GM12878 (cell line): ENCODE measurements at places on chromosomes 7 and 10. TPM values are rescaled to one million over a fixed set of nuclear protein-coding genes. Genes with fewer than 3 reads are reported as not detected.

NUB1 gene
- 37.1 and 37.5 TPM in 2 replicates for total RNA-seq

GIMAP6 gene
- total RNA-seq: 36.2 and 40.9 TPM in 2 replicates

CYP2E1 gene
- total RNA-seq: 0.96 and 1.9 TPM in 2 replicates

ATP5F1C gene
- 319 TPM in 2 replicates for total RNA-seq

PRR15 gene
- total RNA-seq: not detected in 2 replicates

CALML3 gene
- total RNA-seq: not detected in 2 replicates

LRIT1 gene
- total RNA-seq: not detected in 2 replicates

CNNM1 gene
- total RNA-seq: not detected in 2 replicates

WNT16 gene
- total RNA-seq: 0.16 TPM in 1 of 2 replicates, not detected in the other

PON1 gene
- total RNA-seq: 0.26 and 0.40 TPM in 2 replicates

BMPER gene
- not detected in 2 replicates for total RNA-seq

ATOH7 gene
- total RNA-seq: not detected in 2 replicates

ITPRIP gene
- total RNA-seq: 10.4 and 11.3 TPM in 2 replicates

KCNIP2 gene
- total RNA-seq: 1.8 and 3.6 TPM in 2 replicates

ABCC2 gene
- 0.24 and 0.64 TPM in 2 replicates for total RNA-seq

GNAI1 gene
- total RNA-seq: 0.16 TPM in 1 of 2 replicates, not detected in the other

TDRD1 gene
- not detected in 2 replicates for total RNA-seq

IGFBP3 gene
- 25.1 and 28.0 TPM in 2 replicates for total RNA-seq

INA gene
- total RNA-seq: 0.05 TPM in 1 of 2 replicates, not detected in the other

SMKR1 gene
- total RNA-seq: 1.3 and 1.6 TPM in 2 replicates

DNA sequence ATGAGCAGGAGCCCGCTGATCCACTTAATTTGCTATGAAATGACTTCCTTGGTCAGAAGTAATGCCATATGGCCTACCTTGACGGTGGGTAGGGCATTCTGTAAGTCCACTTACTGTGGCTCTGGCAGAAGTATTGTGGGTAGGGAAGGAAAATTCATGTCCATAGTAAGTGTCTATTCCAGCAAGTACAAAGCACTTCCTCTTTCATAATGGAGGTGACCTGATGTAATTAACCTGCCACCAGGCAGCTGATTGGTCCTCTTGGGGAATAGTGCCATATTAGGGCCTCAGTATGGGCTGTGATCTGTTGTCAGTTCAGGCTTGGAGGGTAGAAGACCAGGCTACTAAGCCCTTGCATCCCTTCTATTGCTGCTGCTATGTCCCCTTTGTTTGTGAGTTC, 103.9 kb downstream of the SLC37A3 start:
- no peaks in the 10 kb centered on the region for H3K4me1 ChIP-seq
- H3K27ac ChIP-seq: no peak overlapping the region
- no peak overlapping the region for H3K4me3 ChIP-seq
- H3K27me3 ChIP-seq: no peaks in the 10 kb centered on the region

- H3K4me1 ChIP-seq: no peaks in the 10 kb centered on the region
- no peak for DNase-seq
- H3K4me3 ChIP-seq: no peak overlapping the region
- no peaks in the 10 kb centered on the region for H3K36me3 ChIP-seq
- no peaks in the 10 kb centered on the region for H3K27me3 ChIP-seq
- H3K27ac ChIP-seq: no peak overlapping the region
Observed at GRCh38 chr10:132992433-132993215, 50.3 kb upstream of the CFAP46 start.

DNA sequence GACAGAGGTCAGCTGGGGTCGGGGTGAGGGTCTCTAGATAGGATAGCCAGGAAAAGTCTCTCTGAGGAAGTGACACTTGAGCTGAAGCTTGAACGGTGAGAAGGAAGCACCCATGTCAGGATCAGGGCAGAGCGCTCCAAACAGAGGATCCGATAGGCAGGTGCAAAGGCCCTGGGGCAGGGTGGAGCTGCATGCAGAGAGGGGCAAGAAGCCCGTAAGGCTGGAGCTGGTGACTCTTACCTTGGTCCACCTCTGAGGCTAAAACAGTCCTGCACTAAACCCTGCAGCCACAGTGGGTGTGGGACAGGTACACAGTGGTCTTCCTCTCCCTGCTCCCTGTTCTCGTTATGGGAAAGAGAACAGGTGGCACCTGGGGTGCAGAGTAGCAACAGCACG, 5.8 kb upstream of the C10orf71 start:
- H3K27me3 ChIP-seq: peaks cover 1% of the 10 kb centered on the region; the same call in 1 of the 2 replicates
- H3K27ac ChIP-seq: no peak overlapping the region
- no peaks in the 10 kb centered on the region for H3K36me3 ChIP-seq
- H3K4me1 ChIP-seq: no peaks in the 10 kb centered on the region
- H3K4me3 ChIP-seq: no peak overlapping the region

GRCh38 chr10:125071008-125071407, 89.4 kb downstream of the CTBP2 start:
- H3K27me3 ChIP-seq: peaks cover 3% of the 10 kb centered on the region
- no peak for DNase-seq
- H3K36me3 ChIP-seq: no peaks in the 10 kb centered on the region
- peaks cover under 1% of the 10 kb centered on the region; the same call in 1 of the 2 replicates for H3K4me1 ChIP-seq
- H3K4me3 ChIP-seq: no peak overlapping the region
- no peak overlapping the region for H3K27ac ChIP-seq

DNA sequence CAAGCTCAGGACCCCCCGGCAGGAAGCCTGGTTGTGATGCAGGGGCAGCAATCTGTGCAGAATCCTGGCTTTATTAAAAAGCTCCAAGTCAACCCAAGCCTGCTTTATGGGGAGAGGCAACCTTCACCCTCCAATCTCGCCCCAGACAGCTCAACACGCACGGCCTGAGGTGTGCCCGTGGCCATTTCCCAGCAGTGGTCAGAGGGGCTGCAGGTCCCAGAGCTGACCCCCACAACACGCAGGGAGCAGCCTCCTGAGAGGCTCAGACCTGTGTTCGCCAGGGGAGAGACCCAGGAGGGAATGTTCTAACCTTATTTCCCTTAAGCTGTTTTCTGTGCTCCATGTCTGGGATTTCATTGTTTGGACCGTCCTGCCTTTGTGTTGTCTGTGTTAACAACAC, 108.2 kb downstream of the CTBP2 start:
- H3K4me3 ChIP-seq: no peak overlapping the region
- peaks cover 2% of the 10 kb centered on the region for H3K27me3 ChIP-seq
- H3K27ac ChIP-seq: no peak overlapping the region
- peaks cover 4% of the 10 kb centered on the region; the same call in 1 of the 2 replicates for H3K4me1 ChIP-seq

DNA sequence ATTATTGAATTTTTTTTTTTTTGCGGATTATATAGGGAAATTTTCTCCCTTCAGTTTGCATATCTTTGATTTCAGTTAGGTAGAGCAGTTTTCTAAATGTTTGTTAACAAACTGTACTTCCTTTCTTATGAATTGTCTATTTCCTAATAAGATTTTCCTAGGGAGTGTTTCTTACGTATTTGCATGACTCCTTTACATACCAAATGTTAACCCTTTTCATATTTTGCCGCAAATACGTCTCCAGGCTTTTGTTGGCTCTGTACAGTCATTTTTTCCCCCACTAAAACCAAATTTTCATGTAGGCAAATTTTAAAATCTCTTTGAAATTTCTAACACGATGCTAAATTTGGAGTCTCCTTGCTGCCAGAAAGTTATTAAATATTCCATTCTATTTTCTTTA, 1.9 kb upstream of the FRAT2 start:
- no peak overlapping the region for H3K4me3 ChIP-seq
- H3K36me3 ChIP-seq: no peaks in the 10 kb centered on the region
- no peaks in the 10 kb centered on the region; the same call in 1 of the 2 replicates for H3K27me3 ChIP-seq
- H3K27ac ChIP-seq: no peak overlapping the region
- DNase-seq: no peak

- H3K36me3 ChIP-seq: no peaks in the 10 kb centered on the region
- H3K4me1 ChIP-seq: no peaks in the 10 kb centered on the region
- H3K27ac ChIP-seq: no peak overlapping the region
Observed at GRCh38 chr7:101575721-101576120, 53.4 kb downstream of the MYL10 start.

DNA sequence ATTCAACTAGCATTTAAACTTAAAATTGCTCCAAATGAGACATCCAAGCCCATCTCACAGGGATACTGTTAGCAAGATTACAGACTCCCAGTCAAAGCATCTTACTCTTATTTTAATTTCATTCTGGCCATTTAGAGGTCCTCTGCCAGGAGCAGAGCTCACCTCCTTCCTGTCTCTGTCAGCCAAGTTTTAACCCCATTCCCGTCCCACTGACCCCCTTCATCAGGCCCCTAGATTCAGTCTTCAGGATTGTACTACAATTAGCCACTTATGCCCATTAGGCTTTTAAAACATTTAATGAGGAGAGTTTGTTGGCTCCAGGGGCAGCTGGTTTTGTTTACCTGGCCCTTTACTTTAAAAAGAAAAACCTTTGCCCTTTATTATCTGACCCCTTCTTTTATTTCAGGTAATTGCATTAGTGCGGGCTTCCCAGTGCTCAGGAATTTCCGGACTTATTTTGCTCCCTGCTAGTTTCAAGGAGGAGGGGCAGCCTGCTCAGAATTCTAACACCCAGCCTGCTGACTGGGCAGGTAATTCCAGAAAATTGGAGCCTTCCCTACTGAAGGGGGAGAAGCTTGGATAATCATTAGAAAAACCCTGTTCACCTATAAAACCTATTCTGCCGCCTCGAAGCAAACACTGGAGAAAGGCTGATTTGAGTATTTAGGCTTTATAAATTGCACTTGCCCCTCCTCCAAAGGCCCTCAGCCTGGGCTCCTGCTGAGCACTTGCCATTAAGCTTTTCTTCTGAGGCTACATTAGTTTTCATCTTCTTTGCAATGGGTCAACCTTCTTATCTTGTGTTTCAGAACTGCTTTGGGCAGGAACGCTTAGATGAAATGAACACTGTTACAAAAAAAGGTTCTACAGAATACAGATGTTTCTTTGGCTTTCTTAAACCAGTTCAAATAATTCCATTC, 200.5 kb upstream of the HPS1 start:
- H3K27me3 ChIP-seq: peaks cover 4% of the 10 kb centered on the region; the same call in 1 of the 2 replicates
- no peaks in the 10 kb centered on the region for H3K4me1 ChIP-seq
- no peak overlapping the region for H3K27ac ChIP-seq
- DNase-seq: no peak
- no peak overlapping the region for H3K4me3 ChIP-seq
- H3K36me3 ChIP-seq: no peaks in the 10 kb centered on the region

DNA sequence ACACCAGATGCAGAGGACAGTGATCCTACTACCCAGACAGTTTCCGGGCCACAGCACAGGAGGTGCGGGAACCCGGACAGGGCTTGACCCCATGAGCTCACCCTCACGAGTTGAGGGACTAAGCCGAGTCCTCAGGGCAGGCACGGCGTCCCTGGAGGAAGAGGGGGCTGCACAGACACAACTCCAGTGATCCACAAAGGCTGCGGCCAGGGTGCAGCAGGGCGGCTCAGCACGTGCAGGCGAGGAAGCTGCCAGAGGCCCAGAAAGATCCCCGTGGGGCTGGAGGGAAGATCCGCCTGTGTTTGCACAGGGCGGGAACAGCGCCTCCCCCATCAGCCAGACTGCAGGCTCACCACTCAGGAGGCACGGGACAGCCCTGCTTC, 45.9 kb upstream of the TMEM72 start:
- no peak overlapping the region for H3K27ac ChIP-seq
- peaks cover 2% of the 10 kb centered on the region; the same call in 1 of the 2 replicates for H3K27me3 ChIP-seq
- no peak overlapping the region for H3K4me3 ChIP-seq

DNA sequence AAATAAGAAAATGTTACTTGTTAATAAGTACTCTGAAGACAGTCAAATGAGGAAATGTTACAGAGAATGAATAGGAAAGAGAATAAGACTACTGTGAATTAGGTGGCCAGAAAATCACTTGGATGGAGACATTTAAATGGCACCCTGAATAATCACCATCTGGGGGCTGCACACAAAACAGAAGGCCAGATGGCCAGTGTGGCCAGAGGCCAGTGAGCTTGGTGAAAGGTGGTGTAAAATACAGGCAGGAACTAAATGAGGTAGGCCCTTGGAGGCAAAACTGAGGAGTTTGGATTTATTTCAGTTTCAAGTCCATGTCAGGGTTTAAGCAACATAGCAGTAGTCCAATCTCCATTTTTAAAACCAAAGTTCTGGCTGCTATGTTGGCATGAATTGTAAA, 126.7 kb downstream of the TSPAN12 start:
- no peak for DNase-seq
- H3K27me3 ChIP-seq: no peaks in the 10 kb centered on the region
- H3K4me3 ChIP-seq: no peak overlapping the region
- H3K36me3 ChIP-seq: no peaks in the 10 kb centered on the region
- no peak overlapping the region for H3K27ac ChIP-seq

DNA sequence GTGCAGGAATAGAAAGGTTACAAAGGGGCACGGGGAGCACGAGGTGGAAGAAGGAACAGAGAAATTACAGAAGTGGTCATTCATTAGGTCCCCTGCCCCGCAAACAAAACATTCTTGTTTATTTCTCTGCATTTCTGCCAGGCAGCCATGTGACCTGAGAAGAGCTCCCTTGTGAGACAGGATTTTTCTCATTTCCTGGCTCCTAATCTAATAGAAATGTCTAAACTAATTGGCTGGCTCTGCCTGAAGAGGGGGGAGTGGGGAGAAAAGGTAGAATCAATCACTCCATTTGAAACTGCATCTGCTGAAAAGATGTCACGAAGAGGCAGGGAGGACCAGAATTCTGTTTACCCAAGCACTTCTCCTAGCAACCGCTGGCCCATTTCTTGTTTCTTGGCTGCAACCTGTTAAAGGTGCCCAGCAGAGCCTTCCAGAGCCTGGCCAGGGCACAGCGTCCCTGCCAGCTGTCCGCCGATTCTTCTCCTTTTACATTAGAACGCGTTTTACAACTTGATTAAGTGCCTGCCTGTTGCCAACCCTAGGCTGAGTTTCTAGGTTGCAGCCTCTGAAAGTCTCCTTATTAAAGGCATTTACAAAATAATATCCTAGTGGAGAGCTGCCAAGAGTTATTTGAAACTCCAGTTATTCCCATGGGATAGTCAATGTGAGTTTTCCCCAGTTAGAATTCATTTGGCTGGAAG, 1227.6 kb downstream of the TYW1 start:
- H3K27ac ChIP-seq: no peak overlapping the region
- no peak for DNase-seq
- H3K27me3 ChIP-seq: no peaks in the 10 kb centered on the region
- no peak overlapping the region for H3K4me3 ChIP-seq

GRCh38 chr7:7103343-7104313, 78.7 kb upstream of the C1GALT1 start:
- no peaks in the 10 kb centered on the region for H3K4me1 ChIP-seq
- H3K27ac ChIP-seq: no peak overlapping the region
- H3K36me3 ChIP-seq: no peaks in the 10 kb centered on the region
- DNase-seq: peak; percentile 7
- no peak overlapping the region for H3K4me3 ChIP-seq

- DNase-seq: no peak
- H3K36me3 ChIP-seq: peaks cover 5% of the 10 kb centered on the region; the same call in 1 of the 2 replicates
- peaks cover 7% of the 10 kb centered on the region for H3K4me1 ChIP-seq
- 0 out of 2 replicates have a peak overlapping the region, but pooled peaks have one; percentile 29 for H3K4me3 ChIP-seq
- no peak overlapping the region for H3K27ac ChIP-seq
Observed at GRCh38 chr10:75115137-75115536, 3.7 kb downstream of the SAMD8 start.

- no peaks in the 10 kb centered on the region for H3K27me3 ChIP-seq
- no peak overlapping the region for H3K27ac ChIP-seq
- no peaks in the 10 kb centered on the region for H3K4me1 ChIP-seq
- no peak for DNase-seq
Observed at GRCh38 chr7:101547022-101547915, 81.8 kb downstream of the MYL10 start.

DNA sequence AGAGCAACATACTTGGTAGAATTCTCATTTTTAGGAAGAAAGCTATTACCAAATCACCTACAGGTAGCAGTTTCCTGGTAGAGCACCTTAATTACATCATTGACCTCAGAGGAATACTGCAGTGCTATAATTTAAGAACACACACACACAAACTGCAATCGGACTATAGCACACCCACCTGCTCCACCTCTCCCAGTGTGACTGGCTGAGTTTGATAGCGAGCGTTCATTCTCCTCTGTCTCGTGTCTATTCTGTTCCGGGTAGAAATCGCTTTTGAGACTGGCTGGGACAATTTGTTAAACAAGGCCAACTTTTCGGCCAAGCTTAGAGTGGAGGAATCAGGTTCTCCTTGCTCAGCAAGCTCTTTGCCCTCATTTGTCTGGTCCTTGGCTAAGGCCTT, 110.5 kb downstream of the SVIL start:
- no peaks in the 10 kb centered on the region for H3K4me1 ChIP-seq
- H3K4me3 ChIP-seq: no peak overlapping the region
- no peak overlapping the region for H3K27ac ChIP-seq
- no peaks in the 10 kb centered on the region for H3K27me3 ChIP-seq
